SHP77 (cell line): ENCODE measurements at places on chromosomes 5 and 9.

DNA sequence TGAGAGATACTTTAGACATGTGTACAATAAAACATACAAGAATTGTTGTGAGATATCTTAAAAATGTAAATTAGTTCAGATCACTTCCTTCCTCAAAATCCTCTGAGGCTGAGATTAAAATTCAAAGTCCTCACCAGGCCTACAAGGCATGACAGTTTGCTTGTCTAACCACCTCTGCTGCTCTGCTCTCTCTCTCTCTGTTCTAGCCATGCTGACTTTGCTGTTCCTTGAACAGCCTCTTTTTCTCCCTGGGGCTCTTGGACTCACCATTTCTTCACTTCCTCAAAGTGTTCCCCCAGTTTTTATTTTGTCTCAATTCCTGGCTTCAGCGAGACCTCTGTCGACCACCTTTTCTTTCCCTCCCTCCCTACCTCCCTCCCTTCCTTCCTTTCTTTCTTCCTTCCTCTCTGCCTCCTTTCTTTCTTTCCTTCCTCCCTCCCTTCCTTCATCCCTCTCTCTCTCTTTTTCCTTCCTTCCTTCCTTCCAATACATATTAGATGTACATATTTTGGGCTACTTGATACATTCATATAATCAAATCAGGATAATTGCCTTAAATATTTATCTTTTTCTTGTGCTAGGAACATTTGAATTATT lies 27.0 kb downstream of the CATSPER3 start:
- no peak for DNase-seq

DNA sequence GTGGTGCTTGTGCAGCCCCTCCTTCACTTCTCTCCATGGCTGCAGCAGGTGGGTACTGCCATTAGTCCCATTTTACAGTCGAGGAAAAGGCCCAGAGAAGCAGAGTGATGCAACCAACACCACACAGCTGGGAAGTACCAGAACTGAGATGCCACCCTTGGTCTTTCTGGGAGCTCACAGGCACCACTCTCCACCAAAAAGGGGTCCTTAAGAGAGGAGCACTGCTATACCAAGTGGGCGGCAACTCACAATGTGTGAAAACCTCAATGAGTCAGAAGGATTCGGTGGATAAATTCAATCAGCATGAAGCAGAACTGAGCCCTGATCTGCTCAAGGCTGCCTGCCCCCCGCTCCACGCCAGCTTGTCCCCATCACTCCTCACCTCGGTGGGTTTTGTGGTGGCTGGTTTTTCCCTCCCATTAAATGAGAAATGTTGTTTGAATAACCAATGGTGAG lies 213.7 kb downstream of the FSTL4 start:
- no peak for DNase-seq

- DNase-seq, result peak; percentile 91
Measured at GRCh38 chr9:131418143-131419025, 24.5 kb downstream of the PRRC2B start.

- no peak for DNase-seq
Measured at GRCh38 chr9:127142291-127142690, 19.9 kb upstream of the ANGPTL2 start.

GRCh38 chr5:172443441-172444109 lies 10.8 kb downstream of the SH3PXD2B start:
- DNase-seq, result peak; percentile 81

DNA sequence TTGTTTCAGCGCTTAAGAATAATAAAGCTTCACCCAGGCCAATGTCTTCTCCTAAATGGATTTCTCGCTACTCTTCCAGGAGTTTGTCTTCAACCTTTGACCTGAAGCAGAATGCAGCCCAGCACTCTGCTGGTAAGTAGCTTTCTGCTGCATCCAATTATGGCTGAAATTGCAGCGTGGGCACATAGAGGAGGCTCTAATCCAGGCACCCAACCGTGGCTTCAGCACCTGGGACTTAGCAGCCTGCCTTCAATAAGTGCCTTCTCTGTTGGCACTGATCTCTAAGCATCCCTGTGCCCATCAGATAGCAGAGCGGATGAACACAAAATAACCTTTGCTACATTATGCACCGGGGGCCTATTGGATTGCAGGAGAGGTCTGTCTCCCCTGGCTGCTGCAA lies 105.2 kb downstream of the TRIM32 start:
- no peak for DNase-seq

DNA sequence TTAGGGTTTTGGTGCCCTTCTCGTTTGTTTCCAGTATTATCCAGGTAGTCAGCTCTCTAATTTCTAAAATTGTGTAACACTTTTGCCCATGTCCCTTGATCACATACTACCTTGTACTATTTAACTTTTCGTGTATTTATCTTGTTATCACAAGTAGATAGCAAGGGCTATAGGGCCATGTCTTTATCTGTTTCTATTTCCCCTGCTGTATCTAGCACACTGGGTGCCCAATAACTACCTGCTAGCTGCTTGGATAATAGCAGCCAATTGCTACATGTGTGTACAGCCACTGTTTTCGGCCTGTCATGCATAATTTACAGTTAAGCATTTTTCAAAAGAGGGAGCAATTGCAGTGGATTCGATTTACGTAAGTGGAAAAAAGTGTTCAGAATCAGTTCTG lies 64.8 kb upstream of the TNFAIP8 start:
- DNase-seq, result no peak

DNA sequence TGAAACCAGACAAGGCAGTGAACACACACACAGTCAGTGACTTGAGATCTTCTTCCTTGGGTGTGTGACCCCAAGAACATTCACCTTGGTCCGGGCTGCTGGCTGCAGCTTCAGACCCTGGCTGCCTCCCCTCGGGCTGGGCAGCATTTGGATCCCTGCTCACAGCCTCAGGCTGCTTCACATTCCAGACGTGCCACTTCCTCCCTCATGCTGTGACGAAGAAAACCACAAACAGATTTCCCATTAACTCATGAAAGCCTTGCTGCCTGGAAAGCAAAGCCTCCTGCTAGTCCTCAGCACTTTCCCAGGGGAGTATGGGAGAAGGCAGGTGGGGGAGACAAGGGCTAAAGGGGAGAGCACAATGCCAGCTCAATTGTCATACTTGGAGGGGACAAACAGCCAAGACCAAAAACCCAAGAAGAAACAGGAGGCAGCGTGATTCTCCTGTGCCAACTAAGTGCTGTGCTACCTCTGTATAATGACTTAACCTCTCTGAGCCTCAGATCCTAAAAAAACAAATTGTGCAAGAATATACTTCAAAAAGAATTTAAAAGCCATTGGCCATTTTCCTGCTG lies 594.6 kb upstream of the BRINP1 start:
- no peak for DNase-seq

GRCh38 chr9:13524245-13524644 lies 244.8 kb upstream of the MPDZ start:
- no peak for DNase-seq

DNA sequence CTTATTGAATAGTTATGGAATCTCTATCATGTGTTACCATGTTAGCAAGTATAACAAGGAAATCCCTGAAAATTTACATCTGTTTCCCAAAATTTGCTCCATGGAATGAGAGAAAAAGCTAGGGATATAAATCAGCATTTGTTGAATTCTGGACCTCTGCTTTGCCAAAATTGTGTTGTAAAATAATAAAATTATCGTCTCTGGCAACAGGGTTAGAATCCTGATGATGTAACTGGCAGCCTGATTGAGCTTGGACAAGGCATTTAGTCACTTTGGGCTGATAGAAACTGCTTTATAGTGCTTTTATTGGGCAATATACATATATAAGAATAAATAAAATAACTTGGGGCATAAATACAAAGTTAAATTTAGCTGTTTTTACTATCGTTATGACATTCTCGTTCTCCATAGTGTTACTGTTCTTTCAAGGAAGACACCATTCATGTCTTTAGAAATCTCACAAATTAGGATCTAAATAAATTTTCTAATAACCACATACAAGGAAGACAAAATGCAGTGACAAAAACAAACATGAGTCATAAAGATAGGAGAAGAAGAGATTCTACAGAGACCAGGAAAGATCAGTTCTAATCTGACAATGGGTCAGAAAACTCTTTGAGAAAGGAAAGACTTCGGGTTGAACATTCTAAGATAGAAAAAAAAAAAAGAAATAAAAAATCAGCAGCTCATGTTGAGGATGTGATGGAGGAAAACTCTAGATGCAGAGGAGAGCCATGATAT lies 145.0 kb upstream of the CDH10 start:
- no peak for DNase-seq

DNA sequence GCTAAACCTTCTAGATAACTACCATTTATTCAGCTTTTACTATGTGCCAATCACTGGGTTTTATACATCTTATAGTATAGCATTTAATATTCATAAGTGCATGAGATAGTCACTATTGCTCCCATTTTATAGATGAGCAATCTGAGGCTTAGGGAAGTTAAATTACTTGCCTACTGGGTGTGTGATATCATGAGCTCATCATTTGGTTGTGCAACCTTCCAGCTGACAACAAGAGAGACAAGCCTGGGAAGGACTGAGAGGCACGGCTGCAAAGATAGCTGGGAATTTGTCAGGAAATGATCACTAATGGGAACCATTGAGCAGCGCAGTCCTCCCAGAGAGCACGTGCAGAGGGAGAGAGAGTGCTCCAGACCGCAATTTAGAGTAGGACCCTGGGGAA lies 481.6 kb upstream of the KIF2A start:
- DNase-seq, result no peak

GRCh38 chr9:114327749-114328148 lies 1.9 kb upstream of the ORM2 start:
- DNase-seq, result no peak

DNA sequence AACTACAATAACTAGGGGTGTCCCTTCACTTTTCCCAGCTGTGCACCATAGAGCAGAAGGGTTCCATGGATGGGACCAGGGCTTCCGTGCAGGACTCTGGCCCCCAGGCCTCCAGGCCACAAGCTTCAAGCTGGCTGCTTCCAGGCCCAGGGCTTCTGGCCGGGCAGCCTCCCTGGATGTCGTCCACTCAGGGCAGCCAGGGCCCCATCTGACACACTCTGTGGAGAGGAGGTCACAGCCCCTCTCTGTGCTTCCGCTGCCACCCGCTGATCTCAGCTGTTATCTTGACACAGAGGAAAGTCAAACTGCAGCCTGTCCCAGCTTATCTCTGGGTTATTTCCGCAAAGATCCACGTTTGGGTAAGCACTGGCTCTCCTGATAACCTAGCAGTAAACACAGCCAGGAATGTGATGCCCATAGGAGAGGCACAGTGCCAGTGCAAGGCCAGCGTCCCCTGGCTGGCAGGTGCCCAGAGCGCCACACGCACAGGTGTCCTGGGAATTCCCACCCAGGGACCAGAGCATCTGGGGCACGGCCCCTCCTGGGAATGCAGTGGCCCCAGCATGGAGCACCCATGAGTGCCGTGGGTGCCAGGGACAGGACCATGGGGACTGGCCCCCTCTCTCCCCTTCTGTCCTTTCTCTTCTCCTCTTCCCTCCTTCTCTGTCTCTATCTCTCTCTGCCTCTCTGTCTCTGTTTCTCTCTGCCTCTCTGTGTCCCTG lies 15.6 kb upstream of the SLC6A19 start:
- DNase-seq, result no peak

DNA sequence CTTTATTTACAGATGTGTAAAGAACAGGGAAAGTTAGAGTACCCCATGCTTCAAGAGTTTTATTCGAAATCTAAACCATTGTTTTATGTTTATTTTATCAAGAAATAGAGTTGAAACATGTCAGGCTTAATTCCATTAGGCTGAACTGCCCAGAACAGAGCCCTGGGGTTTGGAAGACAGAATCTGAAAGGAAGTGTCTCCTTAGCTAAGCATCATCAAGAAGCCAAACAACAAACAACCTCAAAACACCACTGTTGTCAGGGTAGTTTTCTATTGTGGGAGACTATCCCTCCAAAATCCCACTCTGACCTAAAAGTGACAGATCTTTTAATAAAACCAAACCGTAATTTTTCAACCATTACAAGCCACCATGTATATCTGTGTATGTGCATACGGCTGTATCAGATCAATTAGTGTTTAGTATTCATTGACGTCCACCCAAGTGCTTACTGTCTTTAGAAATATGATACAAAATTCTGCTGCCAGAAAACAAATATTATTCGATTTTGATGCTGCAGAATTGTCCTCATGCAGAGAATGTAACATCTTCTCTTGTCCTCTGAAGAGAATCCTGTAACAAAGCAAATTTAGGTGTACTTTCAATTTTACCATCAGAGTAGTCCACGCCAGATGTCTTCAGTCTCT lies 271.9 kb upstream of the TMEM161B start:
- DNase-seq, result no peak

- no peak for DNase-seq
Measured at GRCh38 chr5:149756354-149756753, 26.2 kb downstream of the PPARGC1B start.

DNA sequence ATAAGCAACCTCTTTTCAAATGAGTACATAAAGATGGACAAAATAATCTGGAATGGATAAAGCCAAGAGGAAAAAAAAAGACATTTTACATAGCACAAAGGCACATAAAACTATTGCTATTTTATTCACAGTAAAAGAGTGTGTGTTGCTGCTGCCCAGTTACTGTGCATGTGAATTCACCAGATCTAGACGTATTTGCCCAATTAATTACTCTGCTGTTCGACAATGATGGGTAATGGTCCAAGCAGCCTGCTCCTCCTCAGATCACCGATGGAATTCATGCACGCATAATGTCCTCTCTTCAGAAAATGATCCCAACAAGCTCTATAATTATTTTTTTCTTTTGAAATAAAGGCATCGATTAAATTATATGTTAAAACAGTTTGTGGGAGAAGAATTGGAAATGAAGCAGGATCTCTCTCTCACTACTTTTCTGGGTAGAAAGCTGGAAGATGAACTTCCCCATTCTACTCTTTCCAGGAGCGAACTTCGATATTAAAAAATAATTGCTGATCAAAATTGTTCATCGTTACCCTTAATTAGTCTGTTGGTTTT lies 357.4 kb upstream of the CCNH start:
- no peak for DNase-seq

GRCh38 chr5:160231783-160232342 lies 2.6 kb downstream of the FABP6 start:
- DNase-seq, result no peak

- DNase-seq, result no peak
Measured at GRCh38 chr5:109573256-109573655, 116.5 kb upstream of the MAN2A1 start.

GRCh38 chr5:138660051-138660572 lies 84.9 kb upstream of the HSPA9 start:
- no peak for DNase-seq

DNA sequence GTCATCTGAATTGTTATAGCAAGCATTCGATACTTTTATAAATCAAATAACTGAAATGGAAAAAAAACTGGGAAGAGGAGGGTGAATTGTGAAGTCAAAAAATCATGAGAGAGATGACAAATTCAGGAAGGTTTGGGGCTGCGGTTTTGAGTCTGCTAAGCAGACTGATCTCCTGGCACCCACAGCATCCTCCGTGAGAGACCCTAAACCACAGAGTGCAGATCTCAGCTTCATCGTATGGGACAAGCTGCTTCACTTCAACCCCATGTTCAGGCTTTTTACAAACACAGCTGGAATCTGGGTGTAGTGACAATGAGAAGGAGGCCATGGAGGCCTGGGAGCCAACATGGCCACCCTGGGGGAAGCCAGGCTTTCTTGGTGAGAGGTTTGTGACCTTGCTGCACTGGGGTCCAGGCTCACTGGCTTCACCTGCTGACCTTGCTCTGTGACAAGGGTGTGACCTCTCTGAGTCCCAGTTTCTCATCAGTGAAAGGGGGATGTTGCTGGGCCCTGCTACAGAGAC lies 19.4 kb downstream of the USP20 start:
- no peak for DNase-seq

- DNase-seq, result peak; percentile 89
Measured at GRCh38 chr5:125409861-125410536, 663.6 kb upstream of the ZNF608 start.

- no peak for DNase-seq
Measured at GRCh38 chr5:138274189-138274853, at the start of gene GFRA3. Gene GFRA3 (minus strand): TSS chr5:138274621. CDS start chr5:138274424, 197 bp downstream.
